Sigmoid colon (tissue), 7 donors: ENCODE measurements at places on chromosomes 5 and 9.
A peak's percentile ranks its signal among the peaks of the same experiment; 100 is the strongest.

GRCh38 chr9:72627147-72627546 is 105.7 kb downstream of the TMC1 start:
- no peak for DNase-seq

DNA sequence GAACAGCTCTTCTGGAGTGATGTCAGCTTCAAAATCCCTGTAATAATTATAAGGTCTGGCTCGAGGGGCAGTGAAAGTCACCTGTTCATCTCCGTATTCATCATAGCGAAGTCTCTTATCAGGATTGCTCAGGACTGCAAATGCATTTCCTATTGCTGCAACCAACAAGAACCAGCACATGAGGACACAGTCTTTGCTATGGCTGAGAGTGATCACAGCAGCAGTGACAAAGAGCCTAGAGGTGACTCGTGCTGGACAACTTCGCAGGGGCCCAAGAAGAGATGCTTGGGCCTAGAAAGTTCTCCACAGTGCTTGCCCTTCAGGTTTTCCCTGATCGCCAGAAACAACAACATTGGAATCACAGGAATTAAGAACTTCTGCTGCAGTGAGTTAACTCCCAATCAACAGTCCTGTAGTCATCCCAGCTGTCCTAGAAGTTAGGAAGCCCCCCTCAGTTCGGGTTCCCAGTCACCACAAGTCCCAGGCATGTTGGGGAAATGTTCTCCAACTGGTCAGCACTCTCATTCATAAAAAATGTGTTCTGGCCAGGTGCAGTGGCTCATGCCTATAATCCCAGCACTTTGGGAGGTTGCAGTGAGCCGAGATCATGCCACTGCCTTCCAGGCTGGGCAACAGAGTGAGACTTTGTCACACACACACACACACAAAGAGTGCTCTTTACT is 13.0 kb downstream of the DNAJC18 start:
- DNase-seq: no peak

DNA sequence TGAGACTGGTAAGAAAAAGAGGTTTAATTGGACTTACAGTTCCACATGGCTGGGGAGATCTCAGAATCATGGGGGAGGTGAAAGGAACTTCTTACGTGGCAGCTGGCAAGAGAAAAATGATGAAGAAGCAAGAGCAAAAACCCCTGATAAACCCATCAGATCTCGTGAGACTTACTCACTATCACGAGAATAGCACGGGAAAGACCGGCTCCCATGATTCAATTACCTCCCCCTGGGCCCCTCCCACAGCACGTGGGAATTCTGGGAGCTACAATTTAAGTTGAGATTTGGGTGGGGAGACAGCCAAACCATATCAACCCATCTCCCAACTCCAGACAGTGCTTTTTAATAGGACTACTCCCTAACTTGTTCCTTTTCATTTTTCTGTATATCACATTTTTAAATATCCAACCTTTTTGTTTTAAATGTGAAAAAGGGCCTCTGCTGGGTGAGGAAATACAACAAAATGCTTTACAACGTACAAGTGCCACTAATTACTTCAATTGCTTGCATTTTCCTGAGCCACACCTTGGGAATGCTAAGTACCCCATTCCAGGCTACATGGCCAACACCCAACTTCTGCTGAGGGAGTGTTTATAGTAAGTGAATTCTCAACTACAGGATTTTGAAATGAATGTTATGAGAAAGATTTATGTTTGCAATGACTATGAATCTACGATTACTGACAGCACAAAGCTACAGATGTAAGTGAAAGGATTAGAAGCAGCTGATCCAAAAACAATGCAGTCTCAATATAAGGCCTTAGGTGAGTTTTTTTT is 294.1 kb upstream of the CD180 start:
- DNase-seq: no peak

GRCh38 chr5:113437111-113437510 is 2.3 kb upstream of the TSSK1B start:
- DNase-seq: no peak

GRCh38 chr9:105966834-105967233 is 272.5 kb downstream of the TMEM38B start:
- DNase-seq: no peak

- no peak for DNase-seq
Observed at GRCh38 chr5:66830636-66831035, 234.4 kb downstream of the MAST4 start.

GRCh38 chr5:159928122-159928909 is 12.0 kb downstream of the ADRA1B start:
- no peak for DNase-seq

- DNase-seq: no peak
Observed at GRCh38 chr5:28903643-28904042, 1865.3 kb upstream of the CDH9 start.

- DNase-seq: no peak
Observed at GRCh38 chr5:54959673-54960418, 25.5 kb downstream of the ESM1 start.

GRCh38 chr5:74938250-74938933 is 72.2 kb upstream of the FAM169A start:
- DNase-seq: no peak

DNA sequence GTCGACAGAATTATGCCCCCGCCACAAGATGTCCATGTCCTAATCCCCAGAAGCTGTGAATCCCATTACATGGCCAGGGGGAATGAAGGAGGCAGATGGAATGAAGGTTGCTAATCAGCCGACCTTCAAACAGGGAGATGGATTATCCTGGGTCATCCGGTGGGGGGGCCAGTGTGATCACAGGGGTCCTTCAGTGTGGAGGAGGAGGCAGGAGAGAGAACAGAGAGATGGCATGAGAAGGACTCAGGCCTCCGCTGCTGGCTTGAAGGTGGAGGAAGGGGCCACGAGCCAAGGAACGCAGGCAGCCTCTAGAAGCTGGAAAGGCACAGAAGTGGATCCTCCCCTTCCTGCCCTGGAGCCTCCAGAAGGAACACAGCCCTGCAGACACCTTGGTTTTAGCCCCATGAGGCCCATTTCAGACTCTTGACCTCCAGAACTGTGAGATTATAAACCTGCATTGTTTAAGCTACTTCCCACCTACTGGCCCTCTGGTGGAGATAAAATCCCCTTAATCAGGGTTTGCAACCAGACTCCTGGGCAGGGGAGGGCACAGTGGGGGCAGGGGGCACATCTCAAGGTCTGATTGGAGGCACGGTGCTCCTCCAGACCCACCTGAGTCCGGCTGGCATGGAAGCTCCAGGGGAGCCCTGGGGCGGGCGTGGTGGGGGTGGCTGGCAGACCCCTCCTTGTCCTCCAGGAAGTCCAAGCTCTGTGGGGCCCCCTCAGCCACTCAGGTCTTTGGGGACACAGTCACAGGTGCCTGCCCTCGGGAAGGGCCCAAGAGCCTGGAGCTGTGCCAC is 13.8 kb downstream of the PTGES2 start:
- peak; percentile 64 for DNase-seq

DNA sequence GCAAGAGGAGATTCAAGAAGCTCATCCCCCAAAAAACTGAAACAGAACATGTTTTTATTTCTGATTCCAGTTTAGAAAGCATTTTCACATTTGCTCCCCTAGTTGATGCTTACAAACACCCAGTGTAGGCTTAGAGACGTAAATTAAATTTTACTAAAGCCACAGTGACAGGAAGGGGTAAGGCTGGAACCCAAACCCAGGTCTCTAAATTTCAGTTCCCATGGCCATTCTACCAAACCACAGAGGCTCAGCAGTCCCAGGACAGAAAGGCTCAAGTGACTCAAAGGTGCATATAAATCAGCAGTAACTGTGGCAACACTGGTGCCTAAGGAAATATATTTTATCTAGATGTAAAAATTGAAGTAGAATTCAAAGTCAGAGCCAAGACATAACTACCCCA is 128.7 kb downstream of the CEP120 start:
- DNase-seq: no peak

- DNase-seq: no peak
Observed at GRCh38 chr9:82376677-82377232, 388.2 kb downstream of the SPATA31D1 start.

- DNase-seq: no peak
Observed at GRCh38 chr5:3185488-3185887, 410.1 kb upstream of the IRX1 start.

- DNase-seq: no peak
Observed at GRCh38 chr5:137250421-137250820, 248.7 kb downstream of the SPOCK1 start.

DNA sequence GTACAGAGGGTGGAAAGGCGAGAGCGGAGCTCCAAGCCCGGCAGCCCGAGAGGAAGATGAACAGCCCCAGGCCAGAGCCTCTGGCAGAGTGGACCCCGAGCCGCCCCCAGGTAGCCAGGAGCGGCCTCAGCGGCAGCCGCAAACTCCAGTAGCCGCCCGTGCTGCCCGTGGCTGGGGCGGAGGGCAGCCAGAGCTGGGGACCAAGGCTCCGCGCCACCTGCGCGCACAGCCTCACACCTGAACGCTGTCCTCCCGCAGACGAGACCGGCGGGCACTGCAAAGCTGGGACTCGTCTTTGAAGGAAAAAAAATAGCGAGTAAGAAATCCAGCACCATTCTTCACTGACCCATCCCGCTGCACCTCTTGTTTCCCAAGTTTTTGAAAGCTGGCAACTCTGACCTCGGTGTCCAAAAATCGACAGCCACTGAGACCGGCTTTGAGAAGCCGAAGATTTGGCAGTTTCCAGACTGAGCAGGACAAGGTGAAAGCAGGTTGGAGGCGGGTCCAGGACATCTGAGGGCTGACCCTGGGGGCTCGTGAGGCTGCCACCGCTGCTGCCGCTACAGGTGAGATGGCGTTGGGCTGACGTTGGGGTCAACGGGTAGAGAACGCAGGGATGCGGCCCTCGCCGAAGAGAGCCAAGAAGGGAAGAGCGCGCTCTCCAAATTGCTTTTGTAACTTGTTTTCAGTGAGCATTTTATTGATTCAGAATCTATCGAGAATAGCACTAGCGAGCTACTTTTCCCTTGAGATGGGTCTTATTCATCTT is at the start of gene PTGER4:
Gene PTGER4 (plus strand): TSS at position 3 of the 769 bp plus-strand sequence. CDS start 1,079 bp downstream, outside the sequence.
- DNase-seq: peak; percentile 68

DNA sequence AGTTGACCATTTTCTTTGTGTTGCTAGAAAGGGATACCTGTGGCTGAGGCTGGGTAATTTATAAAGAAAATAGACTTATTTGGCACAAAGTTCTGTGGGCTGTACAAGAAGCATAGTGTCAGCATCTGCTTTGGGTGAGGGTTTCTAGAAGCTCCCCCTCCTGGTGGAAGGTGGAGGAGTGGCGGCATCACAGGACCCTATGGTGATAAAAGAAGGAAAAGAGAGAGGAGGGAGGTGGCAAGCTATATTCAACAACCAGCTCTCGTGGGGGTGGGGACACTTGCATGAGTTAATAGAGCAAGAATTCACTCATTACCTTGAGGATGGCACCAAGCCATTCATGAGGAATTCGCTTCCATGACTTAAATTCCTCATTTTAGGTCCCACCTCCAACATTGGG is 2041.4 kb upstream of the CDH9 start:
- DNase-seq: no peak

DNA sequence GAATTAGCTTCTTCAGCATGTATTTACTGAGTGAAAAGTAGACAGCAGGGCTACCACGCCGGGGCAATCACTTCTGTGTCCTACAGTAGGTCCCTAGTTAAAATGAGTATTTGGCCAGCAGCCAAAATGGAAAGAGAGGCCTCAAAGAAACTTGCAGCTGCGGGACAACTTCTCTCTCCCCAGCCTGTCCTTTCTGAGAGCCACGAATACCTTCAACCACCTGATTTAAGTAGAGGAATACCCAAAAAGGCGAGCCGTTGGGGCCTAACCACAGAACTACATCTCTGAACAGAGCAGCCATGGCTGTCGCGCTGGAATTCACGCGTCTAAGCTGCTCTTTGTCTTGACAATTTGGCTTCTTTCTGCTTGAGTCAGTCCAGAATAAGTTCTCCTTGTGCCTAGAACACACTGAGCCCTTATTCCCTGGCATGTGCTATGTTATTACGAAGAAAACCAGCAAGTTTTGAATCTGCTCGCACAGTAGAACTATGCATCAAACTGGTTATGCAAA is 43.8 kb upstream of the GOLPH3 start:
- peak; percentile 84 for DNase-seq

DNA sequence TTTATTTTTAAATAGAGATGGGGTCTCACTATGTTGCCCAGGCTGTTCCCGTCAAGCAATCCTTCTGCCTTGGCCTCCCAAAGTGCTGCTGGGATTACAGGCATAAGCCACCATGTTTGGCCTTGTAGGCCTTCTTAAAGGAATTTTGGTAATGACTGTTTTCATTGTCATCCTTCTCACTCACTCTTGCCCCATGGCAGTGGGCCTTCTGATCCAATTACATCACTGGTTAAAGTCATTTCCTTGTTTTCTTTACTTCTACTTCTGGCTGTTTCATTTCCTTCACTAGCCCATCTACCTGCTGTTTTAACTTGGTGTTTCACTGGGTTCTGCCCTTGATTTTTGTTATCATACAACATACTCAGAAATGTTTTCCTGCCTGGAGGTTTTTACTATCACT is 20.1 kb upstream of the NIM1K start:
- DNase-seq: no peak

DNA sequence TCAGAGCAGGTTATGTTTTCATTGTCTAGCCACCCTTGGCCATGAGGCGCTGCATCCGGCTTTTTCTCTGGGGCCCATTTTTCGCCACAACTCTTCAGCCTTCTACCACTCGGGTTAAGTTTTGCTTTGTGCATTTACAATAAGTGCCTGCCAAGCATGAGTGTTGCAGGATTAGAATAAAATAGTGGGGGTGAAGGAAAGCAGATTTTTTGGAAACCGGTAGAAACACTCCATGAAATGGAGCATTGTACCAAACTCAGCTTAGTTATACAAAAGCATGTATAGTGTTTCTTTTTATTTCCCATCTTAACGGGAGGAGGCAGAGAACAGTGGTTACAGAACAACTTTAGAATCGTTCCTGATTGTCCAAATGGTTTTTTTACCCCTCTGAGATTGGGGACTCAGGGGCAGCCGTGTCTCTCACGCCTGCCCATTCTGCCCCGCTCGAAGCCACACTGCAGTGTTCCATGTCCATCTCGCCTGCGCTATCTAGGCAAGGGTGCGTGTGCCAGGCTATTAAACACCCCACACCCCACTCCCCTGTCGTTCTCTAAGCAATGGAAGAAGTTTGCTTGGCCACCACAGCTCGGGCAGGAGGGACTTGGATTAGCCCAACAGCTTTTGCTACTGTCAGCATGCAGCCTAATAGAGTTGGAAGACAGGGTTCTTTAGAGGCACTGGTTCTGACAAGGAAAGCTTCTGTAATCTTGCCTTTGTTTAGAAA is 268.8 kb upstream of the WWC1 start:
- DNase-seq: no peak

DNA sequence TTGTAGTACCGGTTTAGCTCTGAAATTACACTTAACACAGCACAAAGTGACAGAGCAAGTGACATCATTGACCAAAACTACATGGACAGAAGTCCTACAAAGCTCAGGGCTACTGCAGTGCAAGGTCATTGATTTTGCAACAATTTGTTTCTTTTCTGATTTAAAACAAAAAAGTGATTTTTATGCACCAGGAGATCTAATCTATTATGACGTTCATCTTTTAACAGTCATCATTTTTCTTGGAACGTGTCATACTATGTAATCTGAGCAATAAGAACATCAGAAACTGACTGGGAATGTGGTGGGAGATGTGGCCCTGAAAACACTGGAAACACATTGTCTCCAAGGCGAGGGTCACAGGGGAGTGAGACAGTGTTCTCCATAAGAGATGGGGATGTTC is 17.4 kb upstream of the ZFAND5 start:
- no peak for DNase-seq
